Activated effector memory CD4-positive, alpha-beta T cell treated with anti-CD3 and anti-CD28 coated beads, Interleukin-2, amount 50 U/mL, for 16 hours (primary cell): ENCODE measurements at places on chromosomes 3 and 15.

GRCh38 chr3:172125963-172126457 lies 86.6 kb downstream of the FNDC3B start:
- no peak for DNase-seq

- no peak for DNase-seq
These were observed 17.5 kb downstream of the FHIT start for GRCh38 chr3:61233746-61234145.

DNA sequence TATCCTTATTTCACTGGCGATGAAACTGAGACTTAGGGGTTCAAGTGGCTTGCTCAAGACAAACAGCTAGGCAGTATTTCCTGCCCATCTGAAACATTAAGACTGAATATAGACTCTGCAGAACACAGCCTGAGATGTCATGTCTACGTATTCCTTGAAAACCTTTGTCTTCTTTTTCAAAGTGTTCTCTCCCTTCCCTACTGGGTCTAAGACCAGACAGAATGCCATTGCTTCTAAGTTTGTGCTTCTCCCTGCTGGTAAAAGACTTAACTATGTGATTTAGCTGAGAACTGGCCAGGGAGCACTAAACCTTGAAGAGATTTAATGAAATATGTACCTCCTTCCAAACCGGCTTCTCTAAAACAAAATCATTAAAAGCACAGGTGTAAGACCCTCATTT lies 9.9 kb downstream of the BCL6 start:
- no peak for DNase-seq

GRCh38 chr3:109995377-109995776 lies 658.0 kb upstream of the DPPA4 start:
- no peak for DNase-seq

GRCh38 chr15:65772930-65773329 lies 19.2 kb downstream of the DENND4A start:
- DNase-seq: no peak

- no peak for DNase-seq
These were observed 65.5 kb upstream of the DCBLD2 start for GRCh38 chr3:98966862-98967546.

DNA sequence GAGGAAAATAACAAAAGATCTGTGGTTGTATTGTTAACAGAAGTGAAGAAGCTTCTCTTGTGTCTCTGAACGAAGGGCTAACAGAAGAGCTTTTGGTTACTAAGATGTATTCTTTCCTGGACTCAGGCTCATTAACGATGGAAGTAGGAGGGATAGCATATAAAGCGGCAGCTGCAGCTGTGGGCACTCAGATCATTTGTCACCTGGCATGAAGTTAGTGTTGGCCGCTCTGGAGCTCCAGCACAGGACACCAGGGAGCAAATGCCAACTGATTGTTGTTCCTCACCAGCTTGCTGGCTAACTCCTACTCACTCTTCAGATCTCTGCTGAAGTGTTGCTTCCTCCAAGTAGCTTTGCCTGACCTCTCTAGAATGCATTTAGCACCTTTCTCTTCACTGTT lies 15.5 kb upstream of the SLITRK3 start:
- DNase-seq: no peak

- DNase-seq: peak; percentile 79
These were observed 293.5 kb upstream of the SUCLG2 start for GRCh38 chr3:67947808-67948508.

- DNase-seq: no peak
These were observed 36.4 kb upstream of the MYZAP start for GRCh38 chr15:57555270-57555669.

DNA sequence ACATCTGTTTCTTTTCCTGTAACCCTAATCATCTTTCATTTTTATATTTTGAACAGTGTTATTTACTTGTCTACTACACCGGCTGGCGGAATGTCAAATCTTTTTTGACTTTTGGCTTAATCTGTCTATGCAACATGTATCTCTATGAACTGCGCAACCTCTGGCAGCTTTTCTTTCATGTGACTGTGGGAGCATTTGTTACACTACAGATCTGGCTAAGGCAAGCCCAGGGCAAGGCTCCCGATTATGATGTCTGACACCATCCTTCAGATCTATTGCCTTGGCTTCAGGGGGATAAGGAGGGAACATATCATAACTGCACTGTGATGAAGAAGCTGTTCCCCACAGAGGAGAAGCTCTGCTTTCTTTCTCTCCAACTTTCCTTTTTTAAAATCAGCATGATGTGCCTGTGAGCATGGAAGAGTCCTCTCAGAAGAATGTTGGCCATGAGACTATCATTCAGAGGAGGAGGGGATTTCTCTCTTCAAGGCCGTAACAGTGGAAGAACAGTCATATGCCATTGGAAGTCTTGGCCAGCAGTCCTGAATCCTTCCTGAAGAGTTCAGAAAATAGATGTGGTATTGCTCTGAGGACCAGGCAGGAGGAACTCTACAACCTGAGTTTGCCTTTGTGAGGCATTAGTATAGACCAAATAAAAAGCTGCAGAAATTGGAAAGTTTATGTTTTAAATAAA lies 69.9 kb downstream of the SEC22A start:
- DNase-seq: no peak

GRCh38 chr3:148197061-148197460 lies 500.6 kb upstream of the AGTR1 start:
- DNase-seq: no peak

- no peak for DNase-seq
These were observed 149.3 kb downstream of the VPS13C start for GRCh38 chr15:61910839-61911369.

GRCh38 chr15:77540312-77541060 lies 92.2 kb downstream of the LINGO1 start:
- DNase-seq: no peak

DNA sequence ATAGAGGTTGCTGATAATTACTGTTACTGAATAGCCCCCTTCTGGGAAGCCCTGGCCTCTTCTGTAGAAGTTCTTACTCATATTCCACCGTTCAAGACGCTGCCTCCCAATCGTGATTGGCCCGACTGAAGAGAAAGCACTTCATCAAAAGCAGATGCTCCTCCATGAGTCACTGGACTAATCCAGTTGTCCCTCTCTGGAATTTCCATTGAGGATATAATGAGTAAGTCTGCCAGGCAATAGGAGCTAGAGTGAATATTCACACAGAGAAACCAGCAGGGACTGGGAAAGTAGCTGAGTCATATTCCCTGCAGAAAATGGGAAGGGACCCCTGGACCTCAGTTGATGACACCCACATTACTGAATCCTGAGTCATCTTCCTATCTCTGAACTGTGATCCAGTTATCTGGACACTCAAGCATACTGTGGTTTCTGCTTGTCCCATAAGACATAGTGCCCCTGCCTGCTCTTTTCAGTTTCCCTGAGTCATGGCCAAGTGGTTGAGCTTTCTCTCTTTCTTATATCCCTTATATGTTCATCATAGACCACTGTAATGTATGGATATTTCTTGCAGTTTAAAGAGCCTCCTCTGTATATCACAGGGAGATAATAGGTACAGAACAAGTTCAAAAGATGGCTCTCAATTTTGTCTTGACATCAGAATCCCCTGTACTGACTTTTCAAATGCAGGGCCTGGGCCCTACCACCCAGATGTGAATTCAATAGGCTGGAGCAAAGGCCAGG lies 151.2 kb upstream of the CDIN1 start:
- DNase-seq: no peak

DNA sequence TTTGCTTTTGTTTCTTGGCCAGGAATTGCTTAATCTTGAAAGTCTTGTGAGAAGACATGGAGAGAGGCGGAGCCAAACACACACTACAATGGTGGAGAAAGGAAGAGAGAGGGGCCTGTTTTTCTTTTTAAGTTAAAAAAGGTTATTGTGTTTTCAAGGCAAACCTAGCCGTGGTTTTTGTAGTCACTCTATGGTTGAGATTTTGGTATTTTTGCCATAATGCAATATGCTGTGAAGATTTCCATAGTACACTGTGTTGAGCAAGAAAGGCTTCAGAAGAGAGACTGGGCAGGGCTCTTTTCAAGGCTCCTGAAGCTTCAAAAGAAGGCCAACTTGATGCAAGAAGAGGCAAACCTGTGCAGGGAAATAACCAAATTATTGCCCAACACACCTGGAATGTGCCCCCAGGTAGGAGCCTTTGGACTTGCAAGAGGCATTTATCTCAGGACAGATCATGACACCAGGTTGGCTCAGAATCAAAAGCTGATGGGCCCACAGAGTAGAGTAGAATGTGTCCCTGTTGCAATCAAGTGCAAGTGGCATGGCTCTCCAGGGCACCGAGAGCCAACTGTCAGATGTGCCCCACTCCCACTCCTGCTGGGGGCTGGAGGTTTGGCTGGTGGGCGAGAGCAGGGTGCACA lies 22.1 kb downstream of the AMOTL2 start:
- DNase-seq: peak; percentile 46

DNA sequence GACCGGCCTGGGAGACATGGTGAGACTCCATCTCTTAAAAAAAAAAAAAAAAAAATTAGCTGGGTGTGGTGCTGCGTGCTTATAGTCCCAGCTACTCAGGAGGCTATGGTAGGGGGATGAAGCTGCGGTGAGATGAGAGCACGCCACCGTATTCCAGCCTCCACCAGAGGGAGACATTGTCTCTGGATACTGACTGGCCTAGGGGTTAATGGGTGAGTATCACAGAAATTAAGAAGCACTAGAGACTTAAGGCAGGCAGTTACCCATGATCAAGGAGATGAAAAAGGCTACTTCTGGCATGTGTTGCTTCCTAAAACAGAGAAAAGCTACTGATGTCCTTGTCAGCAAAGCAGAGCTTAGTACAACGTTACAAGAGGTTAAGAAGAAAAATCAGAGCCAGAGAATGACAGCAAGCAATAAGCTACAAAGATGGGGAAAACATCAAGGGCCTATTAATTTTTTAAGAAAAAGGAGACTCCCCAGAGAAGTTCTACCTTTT lies 8.6 kb downstream of the TFRC start:
- peak; percentile 85 for DNase-seq

GRCh38 chr3:45683417-45684326 lies 5.5 kb upstream of the SACM1L start:
- no peak for DNase-seq

DNA sequence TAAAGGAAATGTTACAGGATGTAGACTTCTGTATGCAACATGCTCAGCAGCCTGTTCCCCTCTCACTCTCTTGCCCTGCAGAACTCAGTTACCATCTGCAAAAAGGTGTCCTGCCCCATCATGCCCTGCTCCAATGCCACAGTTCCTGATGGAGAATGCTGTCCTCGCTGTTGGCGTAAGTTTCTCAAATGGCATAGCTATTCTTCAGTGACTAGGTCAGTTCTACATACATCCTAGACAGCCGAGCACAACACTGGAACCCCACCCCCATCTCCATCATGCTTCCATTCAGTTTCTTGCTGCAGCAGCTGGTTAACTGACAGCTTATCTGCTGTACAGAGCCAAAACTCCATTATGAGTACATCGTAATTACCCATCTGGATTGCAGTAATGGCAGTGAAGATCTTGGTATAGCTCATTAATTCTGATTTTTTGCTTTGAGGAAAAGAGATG lies 4.5 kb downstream of the THBS1 start:
- DNase-seq: no peak

DNA sequence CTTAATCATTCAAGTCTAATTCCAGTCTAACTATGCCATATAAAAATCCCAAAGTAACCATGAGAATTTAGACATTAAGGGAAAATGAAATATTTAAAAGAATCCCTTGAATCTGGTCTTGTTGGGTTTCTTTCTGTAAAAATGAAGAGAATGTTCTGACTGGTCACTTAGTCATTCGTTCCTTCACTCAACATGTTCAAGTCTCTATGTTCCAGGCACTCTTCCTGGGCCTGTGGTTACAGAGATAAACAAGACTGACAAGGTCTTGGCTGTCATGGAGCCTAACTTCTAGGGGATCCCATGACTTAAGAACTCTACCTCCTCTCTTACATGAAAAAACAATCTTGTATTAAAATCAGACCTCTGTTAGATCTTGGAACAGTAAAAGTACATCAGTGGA lies 638.6 kb upstream of the TBL1XR1 start:
- DNase-seq: no peak

- no peak for DNase-seq
These were observed 47.9 kb downstream of the CDC25A start for GRCh38 chr3:48140336-48140757.

DNA sequence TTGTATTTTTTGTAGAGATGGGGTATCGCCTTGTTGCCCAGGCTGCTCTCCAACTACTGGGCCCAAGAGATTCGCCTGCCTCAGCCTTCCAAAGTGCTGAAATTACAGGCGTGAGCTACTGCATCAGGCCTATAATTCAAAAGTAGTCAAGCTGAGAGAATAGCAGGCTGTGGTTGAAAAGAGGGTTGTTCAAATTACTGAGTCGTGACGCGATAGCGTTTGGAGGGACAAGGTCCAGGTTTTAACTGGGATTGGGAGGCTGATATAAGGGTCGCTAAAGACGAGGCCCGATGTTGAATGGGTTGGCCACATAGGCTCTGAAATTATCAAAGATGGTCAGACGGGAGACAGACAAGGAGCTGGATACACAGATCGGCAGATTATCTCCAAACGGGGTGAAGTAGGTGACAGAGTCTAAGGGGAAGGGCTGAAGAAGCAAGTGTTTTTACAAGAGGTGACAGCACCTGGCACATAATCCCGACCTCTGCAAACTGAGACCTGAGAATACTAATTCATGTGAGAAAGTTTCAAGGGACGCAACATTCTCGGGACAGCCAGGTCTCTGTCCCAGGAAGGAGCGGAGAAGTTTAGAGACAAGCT lies 759 bp upstream of the ARID3B start:
- no peak for DNase-seq

- DNase-seq: no peak
These were observed 923.0 kb upstream of the NR2F2 start for GRCh38 chr15:95407534-95407933.

DNA sequence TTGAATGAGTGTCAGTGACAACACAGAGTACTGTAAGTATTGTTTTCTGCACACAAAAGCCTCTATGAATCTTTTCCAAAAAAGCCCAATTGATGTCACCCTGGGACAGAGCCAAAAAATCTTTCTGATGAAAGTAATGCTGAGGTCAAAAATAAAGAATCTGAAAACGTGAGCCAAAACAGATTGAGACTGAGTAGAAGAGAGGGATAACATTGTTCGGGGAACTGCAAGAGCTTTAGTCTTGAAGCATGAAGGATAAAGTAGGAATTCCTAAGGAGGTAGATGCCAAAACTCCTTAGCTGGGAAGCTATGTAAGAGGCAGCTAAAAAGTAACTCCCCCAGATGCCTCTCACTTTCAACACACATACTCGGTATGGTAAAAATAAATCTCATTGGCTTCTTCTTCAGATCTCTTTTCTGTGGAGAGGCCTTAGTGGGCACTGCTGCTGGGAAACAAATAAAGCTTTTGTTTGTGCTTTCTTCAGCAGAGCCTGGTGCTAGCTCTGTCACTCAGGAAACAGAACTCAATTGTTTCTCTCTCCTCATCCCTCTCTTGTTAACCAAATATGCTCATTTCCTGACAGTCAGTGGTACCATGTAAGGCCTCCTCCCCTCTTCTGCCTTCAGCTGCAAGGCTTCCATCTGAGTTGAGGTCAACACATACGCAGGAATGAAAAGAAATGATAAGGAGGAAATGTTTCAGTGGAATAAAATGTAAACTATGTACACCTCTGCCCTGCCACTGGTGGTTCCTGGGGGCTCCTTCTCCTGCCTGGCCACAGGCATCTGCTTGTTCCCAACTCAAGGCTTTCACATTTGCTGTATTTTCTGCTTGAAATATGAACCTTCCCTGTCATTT lies 58.1 kb downstream of the CD200 start:
- DNase-seq: no peak
